D721Med (cell line): ENCODE measurements at places on chromosomes 12 and 14.

DNA sequence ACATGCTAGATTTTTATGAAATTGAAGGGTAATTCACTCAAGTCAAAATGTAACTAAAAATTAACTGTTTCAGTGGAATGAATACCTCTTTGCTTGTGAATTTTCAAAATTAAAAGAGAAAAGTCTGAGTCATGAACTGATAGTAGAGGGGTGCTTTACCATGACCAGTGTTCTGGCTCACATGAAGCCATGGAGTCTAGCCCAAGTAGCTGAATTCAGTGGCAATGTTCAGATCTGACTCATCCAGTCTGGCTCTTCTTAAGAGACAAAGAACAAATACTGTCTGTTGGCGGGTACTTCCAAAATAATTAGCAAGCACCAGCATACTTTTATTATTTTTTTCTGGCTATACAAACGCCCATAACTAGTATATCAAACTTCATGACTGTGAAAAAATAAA lies 366.3 kb upstream of the GARIN6 start:
- DNase-seq: no peak

- DNase-seq: no peak
These were observed 25.9 kb upstream of the POC1B start for GRCh38 chr12:89551747-89552146.

- DNase-seq: no peak
These were observed 27.9 kb downstream of the PPM1H start for GRCh38 chr12:62907078-62907477.

DNA sequence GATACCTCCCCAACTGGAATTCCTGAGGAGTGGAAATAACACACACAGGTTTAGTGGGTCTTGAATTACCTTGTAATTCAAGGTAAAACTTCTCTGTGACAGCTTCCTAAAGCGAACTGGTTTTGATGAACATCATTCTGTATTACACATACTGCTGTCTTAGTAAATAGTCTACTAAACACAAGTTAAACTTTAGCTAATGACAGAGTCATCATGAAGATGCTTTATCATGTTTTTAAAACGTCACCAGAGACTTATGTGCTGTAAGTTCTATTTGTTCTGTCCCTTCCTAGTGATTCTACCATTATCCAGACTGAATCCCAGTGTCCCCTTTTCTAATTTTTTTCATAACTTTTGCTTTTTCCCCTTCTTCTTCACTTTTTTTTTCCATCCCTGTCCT lies 11.6 kb upstream of the GXYLT1 start:
- no peak for DNase-seq

- no peak for DNase-seq
These were observed 38.3 kb downstream of the FSCB start for GRCh38 chr14:44468771-44469170.

- no peak for DNase-seq
These were observed 487 bp upstream of the MGST1 start for GRCh38 chr12:16346958-16347357.

- no peak for DNase-seq
These were observed 131.4 kb upstream of the CNTN1 start for GRCh38 chr12:40560848-40561247.

GRCh38 chr12:85530456-85530855 lies 250.4 kb downstream of the ALX1 start:
- no peak for DNase-seq

DNA sequence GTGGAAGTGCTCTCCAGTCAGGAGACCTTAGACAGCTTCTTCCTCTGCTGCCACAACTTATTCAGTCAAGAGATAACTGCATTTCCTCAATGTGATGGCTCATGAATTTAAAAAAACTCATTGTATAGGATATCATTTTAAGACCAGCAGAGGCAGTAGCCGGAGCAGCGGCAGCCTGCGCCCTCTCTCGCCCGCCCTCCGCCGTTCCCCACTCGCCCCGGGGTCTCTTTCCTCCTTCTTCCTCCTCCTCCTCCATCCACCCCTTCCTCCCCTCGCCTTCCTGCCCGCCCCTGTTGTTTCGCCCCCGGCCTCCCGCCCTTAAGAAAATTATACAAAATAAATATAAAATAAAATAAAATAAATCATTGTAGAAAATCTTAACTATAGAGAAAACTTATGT lies 687.6 kb downstream of the FLRT2 start:
- no peak for DNase-seq

DNA sequence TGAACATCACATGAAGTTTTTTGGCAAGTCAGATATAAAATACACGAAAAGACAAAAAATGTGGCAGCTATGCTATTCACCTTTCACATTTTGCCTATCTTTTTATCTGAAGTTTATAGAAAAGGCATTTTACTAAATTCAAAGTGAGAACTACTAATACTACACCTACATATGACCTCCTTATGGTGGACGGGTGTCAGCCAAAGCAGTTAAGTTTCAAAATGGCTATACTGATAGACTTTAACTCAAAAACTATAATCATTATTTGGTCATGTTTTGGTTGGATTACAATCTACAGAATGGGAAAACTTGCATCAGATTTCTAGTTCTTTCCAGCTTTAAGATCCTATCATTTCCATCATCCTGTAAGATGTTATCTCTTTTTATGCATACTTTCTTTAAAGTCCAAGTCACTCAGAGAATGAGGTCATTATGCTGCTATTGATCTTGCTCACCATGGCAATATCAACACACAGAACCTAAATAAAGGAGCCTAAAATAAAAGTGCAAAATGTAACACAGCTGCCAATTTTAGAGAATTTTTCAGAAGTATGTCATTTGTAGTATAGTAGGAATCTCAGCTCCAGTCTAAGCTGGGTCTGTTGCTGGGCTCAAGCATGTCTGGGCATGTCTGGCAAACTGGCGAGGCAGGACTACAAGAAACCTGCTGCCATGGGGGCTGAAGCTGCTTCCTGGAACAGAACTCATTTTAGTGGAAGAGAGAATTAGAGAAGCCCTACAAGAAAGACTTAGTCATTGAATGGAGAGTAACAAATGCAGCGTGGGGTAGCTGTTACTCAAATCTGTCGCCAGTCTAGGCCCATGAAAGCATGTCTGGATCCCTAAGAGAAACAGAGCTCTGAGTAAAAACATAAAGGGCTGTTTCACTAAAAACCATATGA lies 7.6 kb upstream of the AEBP2 start:
- no peak for DNase-seq

- DNase-seq: no peak
These were observed 22.5 kb downstream of the RECQL start for GRCh38 chr12:21478756-21479455.

- DNase-seq: peak; percentile 77
These were observed 202.8 kb downstream of the TTC8 start for GRCh38 chr14:89027097-89027740.

GRCh38 chr12:67415473-67415872 lies 146.3 kb downstream of the CAND1 start:
- no peak for DNase-seq

- DNase-seq: no peak
These were observed 9.4 kb downstream of the TMEM179 start for GRCh38 chr14:104595116-104595675.
